ENCODE measurements at places on chromosomes 2 and 18.
A peak's percentile ranks its signal among the peaks of the same experiment; 100 is the strongest.

GRCh38 chr2:140654565-140654964 lies 1476.3 kb downstream of the LRP1B start:
- H3K27me3 ChIP-seq: no peaks in the 10 kb centered on the region
- DNase-seq: no peak

DNA sequence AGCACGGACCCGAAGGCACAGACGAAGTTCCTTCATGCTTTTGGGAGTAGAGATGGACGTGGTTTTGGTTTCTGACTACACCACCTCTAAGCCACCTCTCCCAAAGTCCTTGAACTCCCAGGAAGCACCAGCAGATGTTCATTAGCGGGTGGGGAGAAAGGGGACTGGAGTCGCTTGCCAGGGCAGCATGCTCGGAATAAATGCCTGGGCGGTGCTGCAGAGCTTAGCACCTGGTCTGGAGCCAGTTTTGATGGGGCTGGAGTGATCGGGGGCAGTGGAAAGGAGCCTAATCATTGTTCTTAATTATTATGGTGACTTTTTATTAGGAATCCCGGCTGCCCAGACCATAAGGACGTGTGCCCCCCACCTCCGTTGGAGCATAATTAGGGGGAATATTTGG lies 220.8 kb downstream of the TFCP2L1 start:
- no peaks in the 10 kb centered on the region for H3K4me1 ChIP-seq
- H3K27ac ChIP-seq: no peak overlapping the region
- no peak overlapping the region for H3K4me3 ChIP-seq
- H3K36me3 ChIP-seq: no peaks in the 10 kb centered on the region
- H3K27me3 ChIP-seq: no peaks in the 10 kb centered on the region
- DNase-seq: no peak

DNA sequence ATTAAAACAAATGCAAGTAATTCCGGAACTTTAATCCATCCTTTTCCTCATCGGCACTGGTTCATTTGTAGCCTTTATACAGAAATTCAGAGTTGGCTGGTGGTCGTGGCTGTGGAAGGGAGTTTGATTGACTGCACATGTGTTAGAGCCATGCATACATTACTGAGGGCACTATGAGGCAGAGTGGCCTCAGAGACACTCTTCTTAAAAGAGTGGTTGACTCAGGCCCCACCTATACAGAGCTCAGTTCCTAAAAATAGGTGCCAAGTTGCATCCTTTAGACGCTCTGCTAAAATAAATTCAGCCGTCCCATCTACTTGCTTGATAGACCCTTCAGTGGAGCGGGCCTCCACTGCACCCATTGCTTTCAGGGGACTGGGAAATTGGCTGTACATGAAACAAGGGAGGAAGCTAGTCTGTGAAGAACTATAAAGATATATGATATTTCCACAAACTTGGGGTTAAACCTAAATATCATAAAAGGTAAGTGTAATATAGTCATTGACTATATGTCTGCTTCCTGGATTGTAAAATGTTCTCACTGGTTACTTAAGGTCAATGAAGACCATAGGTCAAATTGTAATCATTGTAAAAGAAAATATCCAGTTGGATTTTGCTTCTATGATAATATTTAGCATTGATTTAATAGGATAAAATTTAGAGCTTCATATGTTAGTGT lies 298.9 kb downstream of the XIRP2 start:
- no peaks in the 10 kb centered on the region for H3K27me3 ChIP-seq
- H3K4me1 ChIP-seq: no peaks in the 10 kb centered on the region
- no peak overlapping the region for H3K27ac ChIP-seq
- DNase-seq: no peak

GRCh38 chr2:233115121-233115520 lies 55.0 kb downstream of the INPP5D start:
- peaks cover 12% of the 10 kb centered on the region for H3K4me1 ChIP-seq
- peaks cover 61% of the 10 kb centered on the region for H3K36me3 ChIP-seq
- DNase-seq: no peak

DNA sequence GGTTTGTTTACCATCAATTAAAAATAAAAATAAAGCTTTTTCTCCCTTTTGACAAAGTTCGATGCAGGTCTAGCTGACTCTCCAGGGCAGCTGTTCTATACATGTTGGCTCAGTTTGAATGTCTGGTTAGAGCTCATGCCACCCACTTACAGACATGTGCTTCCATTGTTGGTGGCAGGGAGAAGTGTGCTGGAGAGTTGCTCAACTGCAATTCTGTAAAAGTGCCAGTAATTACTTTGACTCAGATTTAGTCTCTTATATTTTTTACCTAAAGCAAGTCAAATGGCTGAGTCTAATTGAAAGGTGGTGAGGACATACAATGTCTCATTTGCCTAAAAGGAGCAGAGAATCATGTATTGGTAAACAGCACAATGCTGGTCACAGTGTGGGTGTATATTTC lies 609.1 kb upstream of the SYT4 start:
- H3K4me1 ChIP-seq: no peaks in the 10 kb centered on the region
- no peaks in the 10 kb centered on the region for H3K36me3 ChIP-seq
- no peak overlapping the region for H3K27ac ChIP-seq

- H3K27me3 ChIP-seq: peaks cover 2% of the 10 kb centered on the region
- H3K4me1 ChIP-seq: no peaks in the 10 kb centered on the region
Observed at GRCh38 chr2:161952783-161953191, 121.2 kb downstream of the DPP4 start.

DNA sequence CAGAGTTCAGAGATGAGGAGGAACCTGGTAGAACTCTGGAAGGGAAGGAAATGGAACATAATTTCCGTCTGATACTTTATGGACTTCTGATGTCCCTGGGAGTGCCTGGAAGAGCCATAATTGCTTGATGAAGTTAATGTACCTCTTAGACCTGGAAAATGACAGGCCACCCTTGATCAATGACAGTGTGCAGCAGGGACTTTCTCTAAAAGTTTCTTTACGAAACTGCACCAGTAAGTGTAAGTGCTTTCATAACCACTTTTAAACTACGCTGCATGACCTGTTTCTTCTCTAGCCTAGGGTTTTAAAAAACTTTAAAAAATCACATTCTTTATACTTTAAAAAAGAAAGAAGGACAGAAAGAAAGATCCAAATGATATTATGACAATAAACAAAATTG lies 164.5 kb downstream of the LPIN1 start:
- no peak overlapping the region for H3K27ac ChIP-seq
- peaks cover 35% of the 10 kb centered on the region for H3K4me1 ChIP-seq
- no peaks in the 10 kb centered on the region for H3K36me3 ChIP-seq
- no peak overlapping the region for H3K4me3 ChIP-seq

- no peaks in the 10 kb centered on the region for H3K36me3 ChIP-seq
- no peak overlapping the region for H3K27ac ChIP-seq
- no peak for DNase-seq
- no peaks in the 10 kb centered on the region for H3K4me1 ChIP-seq
- H3K27me3 ChIP-seq: no peaks in the 10 kb centered on the region
Observed at GRCh38 chr2:145622285-145622684, 1102.4 kb upstream of the ZEB2 start.

DNA sequence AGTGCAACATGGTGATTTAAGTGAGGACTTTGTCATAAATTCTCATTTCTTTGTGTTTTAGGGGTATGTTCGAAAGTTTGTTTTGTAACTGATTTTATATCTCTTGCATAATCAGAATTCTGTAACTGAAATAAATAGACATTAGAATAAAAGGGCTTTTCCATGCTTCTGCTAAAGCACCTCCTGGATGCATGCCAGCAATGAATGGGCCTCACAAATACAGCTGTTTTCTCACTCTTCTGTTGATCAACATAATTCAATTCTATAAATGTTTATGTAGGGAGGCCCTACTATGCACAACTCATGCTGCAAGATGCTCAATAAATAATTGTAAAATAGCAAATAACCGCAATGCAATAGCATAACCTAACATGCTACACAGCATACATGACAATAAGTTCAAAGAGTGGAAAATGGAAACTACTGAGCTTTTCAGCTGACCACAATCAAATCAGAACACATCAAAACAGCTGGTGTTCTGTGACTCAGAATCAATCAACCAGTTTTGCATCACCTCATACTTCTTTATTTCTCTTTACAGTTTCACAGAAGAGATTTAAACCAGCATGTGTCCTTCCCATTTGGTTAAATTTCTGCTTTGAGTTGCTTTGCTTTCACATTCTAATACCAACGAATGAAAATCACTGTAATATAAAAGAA lies 11.0 kb downstream of the CDH7 start:
- no peaks in the 10 kb centered on the region for H3K27me3 ChIP-seq
- no peak for DNase-seq
- H3K4me1 ChIP-seq: no peaks in the 10 kb centered on the region
- H3K36me3 ChIP-seq: no peaks in the 10 kb centered on the region
- no peak overlapping the region for H3K27ac ChIP-seq

- no peaks in the 10 kb centered on the region for H3K36me3 ChIP-seq
- H3K4me1 ChIP-seq: peaks cover 26% of the 10 kb centered on the region
- no peak overlapping the region for H3K4me3 ChIP-seq
- DNase-seq: no peak
Observed at GRCh38 chr18:57749604-57749970, 53.5 kb downstream of the ATP8B1 start.

DNA sequence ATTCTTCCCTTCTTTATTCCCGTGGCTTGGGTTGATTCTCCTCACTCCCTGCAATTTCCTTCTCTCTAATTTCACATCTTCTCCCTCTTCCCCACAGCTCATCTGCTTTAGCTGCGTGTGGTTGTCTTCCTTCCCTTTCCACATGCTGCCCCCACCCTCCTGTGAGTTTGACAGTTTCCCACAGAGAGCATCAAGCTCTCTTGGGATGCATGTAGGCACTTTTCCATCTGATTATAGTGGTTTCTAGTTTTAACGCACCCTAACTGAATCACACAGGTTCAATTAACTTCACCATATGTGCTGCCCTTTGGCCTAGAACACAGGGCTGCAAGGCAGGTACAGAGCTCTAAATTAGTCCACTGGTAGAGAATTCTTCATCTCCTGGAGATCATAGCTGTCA lies 110.5 kb downstream of the TACR1 start:
- no peaks in the 10 kb centered on the region for H3K36me3 ChIP-seq
- no peak overlapping the region for H3K27ac ChIP-seq
- no peak for DNase-seq
- H3K4me1 ChIP-seq: no peaks in the 10 kb centered on the region

DNA sequence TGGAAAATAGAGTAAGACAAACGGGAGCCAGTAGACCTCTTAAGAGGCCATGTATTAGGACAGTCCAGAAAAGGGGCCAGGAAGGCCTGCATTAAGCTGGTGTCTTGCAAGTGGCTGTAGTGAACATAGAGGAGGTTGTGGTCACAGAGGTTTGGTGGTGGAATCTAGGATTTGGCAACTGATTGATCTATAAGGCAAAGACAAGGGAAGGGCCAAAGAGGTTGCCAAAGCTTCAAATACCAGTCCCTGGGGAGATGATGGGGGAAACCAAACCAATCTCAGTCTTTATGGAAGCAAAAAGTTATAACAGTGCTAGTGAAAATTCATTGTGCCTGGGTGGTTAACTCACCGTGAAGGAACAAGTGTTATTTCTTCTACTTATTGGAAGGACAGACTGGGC lies 28.7 kb upstream of the RTN4 start:
- no peak overlapping the region for H3K4me3 ChIP-seq
- no peaks in the 10 kb centered on the region for H3K27me3 ChIP-seq
- peaks cover 18% of the 10 kb centered on the region for H3K4me1 ChIP-seq
- no peak overlapping the region for H3K27ac ChIP-seq

DNA sequence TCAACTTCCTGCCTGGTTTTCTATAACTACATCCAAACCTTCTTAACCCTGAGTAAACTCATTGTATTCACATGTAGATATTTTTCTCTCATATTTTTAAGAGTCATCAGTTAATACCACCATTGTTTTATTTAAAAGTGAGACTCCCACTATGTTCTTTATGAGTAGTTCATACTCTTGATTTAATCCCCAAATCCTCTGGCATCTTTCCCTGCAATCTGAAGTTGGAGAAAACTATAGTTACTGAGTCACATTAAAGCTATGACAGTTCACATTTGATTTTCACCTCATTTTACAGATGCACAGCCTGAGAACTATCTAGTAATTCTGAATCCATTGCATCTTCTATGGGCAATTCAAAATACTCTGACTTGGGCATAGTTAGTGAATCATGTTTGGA lies 1358.7 kb upstream of the NRXN1 start:
- H3K36me3 ChIP-seq: no peaks in the 10 kb centered on the region
- no peaks in the 10 kb centered on the region for H3K4me1 ChIP-seq
- H3K27me3 ChIP-seq: no peaks in the 10 kb centered on the region
- no peak overlapping the region for H3K4me3 ChIP-seq

- no peaks in the 10 kb centered on the region for H3K36me3 ChIP-seq
- DNase-seq: no peak
- H3K27me3 ChIP-seq: no peaks in the 10 kb centered on the region
- H3K27ac ChIP-seq: no peak overlapping the region
- H3K4me1 ChIP-seq: peaks cover 9% of the 10 kb centered on the region
- H3K4me3 ChIP-seq: no peak overlapping the region
Observed at GRCh38 chr18:8749492-8749891, 44.1 kb downstream of the MTCL1 start.

DNA sequence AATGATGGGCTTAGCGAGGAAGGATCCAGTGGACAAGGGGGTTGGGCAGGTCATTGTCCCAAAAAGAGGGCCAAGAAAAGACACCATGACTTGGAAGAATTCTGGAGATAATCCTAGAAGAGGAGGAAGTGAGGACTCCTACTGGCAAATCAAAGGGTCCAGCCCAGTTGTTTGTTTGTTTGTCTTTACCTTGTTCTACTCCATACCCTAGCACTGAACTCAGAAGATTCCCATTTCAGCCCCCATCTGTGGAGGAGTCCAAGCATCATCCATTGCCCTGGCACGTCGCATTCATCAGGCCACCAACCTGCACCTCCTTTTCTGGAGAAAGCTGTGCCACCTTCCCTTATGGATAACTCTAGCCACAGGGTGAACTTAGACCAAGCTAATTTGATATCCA lies 326.2 kb downstream of the EN1 start:
- H3K4me3 ChIP-seq: no peak overlapping the region
- no peak overlapping the region for H3K27ac ChIP-seq

- H3K4me1 ChIP-seq: no peaks in the 10 kb centered on the region
- H3K27me3 ChIP-seq: no peaks in the 10 kb centered on the region
- no peak overlapping the region for H3K27ac ChIP-seq
- DNase-seq: no peak
Observed at GRCh38 chr2:182929972-182930371, 63.5 kb upstream of the FRZB start.

GRCh38 chr2:237465515-237466148 lies 21.4 kb upstream of the MLPH start:
- no peaks in the 10 kb centered on the region for H3K27me3 ChIP-seq
- H3K27ac ChIP-seq: no peak overlapping the region
- no peak overlapping the region for H3K4me3 ChIP-seq
- peak; percentile 31 for DNase-seq
- H3K4me1 ChIP-seq: no peaks in the 10 kb centered on the region

DNA sequence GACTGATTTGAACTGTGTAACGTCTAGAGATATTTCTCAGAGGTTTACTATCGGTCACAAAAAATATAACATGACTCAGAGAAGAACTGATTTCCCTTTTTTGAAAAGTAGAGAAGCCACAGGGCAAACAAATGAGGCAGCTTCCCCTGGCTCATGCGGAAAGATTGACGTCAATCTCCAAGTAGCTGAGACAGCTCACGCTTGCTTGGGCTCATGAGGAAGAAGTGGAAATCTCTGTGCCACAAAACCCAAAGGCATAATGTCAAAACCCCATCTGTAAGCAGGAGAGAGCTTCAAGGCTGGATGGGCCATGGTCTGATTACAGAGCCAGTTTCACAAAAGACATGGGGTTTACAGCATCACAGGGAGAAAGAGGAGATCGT lies 188.1 kb downstream of the ARL4C start:
- H3K27ac ChIP-seq: peak overlapping the region; percentile 80
- H3K27me3 ChIP-seq: peaks cover 4% of the 10 kb centered on the region
- H3K4me1 ChIP-seq: peaks cover 26% of the 10 kb centered on the region
- no peaks in the 10 kb centered on the region for H3K36me3 ChIP-seq

- H3K27me3 ChIP-seq: no peaks in the 10 kb centered on the region
- DNase-seq: no peak
- H3K4me1 ChIP-seq: peaks cover 11% of the 10 kb centered on the region
- no peak overlapping the region for H3K4me3 ChIP-seq
- no peaks in the 10 kb centered on the region for H3K36me3 ChIP-seq
Observed at GRCh38 chr18:26756556-26756955, 109.0 kb downstream of the AQP4 start.
